ENCODE measurements at places on chromosomes 16 and 17.

GRCh38 chr17:81912441-81913309, 1.5 kb upstream of the PCYT2 start:
- DNase-seq: no peak

- DNase-seq: no peak
Observed at GRCh38 chr16:3582276-3583165, 5.3 kb upstream of the NLRC3 start.

GRCh38 chr16:67441907-67442306, 11.0 kb downstream of the HSD11B2 start:
- DNase-seq: no peak

DNA sequence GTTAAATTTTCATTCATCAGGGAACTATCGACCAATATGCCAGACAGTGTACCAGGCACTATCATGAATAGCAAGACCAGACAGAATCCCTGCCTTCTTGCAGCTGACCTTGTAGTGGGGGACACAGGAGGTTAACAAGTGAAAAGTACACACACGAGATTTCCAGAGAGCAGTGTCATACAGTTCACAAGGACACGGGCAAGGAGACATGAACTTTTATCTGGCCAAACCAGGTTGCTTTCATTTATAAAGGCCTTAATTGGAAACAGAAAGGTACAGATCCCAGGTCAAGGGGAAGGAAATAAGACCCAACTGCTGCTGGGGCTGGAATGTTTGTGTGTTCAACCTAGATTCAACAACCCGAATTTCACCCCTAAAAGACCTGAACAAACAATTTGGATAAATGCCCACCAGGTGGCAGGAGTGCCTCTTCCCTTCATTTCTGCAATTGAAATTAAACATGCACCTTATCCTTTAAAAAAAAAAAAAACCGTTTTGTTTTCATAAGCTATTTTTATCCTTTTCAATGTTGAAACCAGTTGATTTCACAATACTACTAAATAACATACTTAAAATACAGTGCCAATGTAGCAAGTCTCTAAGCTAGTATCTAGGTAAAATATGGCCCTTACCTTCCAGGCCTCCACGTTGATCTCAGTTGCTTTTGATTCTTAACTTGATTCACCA, 65.9 kb downstream of the EMP2 start:
- DNase-seq: peak; percentile 41

DNA sequence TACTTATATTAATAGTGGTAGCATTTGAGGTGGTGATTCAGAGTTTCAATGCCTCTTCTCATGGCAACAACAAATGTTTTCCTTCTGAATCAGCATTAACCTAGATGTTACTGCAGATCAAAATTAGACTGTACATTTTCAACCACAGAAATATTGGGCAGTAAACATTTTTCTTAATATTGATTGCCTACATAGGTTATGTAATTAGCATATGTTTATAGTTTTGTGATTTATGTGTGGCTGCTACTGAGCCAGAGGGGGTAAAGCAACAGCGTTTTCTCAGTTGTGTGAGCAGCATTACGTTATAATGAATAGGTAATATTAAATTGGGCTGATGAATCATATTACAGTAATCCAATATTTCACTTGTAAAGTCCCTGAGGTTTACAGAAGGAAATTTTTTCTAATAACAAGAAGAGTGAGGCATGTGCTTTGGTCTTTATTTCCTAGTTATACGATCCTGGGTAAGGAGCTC, 18.8 kb upstream of the BMERB1 start:
- DNase-seq: no peak

DNA sequence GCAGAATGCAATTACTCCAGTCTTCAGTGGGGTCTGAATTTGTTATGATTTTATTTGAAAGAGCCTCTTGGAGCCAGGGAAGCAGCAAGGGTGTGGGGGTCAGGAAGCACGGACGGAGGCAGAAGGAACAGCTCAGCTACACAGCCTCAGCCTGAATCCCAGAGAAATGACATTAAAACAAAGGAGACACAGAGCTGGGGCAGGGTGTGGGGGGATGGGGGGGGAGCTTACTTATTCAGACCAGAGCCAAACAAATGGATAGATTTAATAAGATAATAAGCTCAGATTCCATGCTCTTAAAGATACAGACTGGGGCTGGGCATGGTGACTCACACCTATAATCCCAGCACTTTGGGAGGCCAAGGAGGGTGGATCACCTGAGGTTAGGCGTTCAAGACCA, 195.3 kb downstream of the ZNF423 start:
- no peak for DNase-seq

GRCh38 chr17:27620721-27621120, 10.3 kb upstream of the LGALS9 start:
- no peak for DNase-seq

GRCh38 chr17:47875011-47875985, 20.7 kb upstream of the SP2 start:
- DNase-seq: no peak

DNA sequence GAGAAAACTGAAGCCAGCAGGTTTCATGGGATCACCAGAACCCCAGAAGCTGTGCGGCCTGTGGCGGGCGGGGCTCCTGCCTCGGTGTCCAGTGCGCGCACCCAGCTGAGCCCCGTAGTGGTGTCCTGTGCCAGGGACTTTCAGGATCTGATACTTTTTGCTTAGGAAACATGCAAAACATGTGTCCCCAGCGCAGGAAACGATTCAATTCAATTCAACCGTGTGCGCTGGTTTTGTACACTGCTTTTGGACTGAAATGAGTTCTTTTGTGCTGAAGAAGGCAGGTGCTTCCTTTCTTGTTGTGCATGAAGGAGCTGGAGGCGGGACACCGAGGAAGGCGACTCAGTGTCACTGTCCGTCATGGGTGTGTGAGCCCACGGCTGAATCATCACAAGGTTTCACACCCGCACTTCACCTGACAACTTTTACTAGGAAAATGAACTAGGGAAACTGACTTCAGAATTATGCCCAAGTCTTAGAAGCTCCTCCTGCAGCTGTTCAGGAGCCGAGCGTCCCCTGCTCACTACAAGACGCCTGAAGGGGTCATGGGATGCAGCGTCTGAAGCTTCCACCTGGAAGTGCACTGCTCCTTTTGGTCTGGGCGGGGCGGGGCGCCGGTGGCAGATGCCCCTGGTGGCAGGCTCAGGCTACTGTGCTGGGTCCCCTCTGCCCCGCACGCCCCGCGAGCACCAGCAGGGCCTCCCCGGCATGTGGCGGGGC, 31.4 kb upstream of the ZNF750 start:
- no peak for DNase-seq

DNA sequence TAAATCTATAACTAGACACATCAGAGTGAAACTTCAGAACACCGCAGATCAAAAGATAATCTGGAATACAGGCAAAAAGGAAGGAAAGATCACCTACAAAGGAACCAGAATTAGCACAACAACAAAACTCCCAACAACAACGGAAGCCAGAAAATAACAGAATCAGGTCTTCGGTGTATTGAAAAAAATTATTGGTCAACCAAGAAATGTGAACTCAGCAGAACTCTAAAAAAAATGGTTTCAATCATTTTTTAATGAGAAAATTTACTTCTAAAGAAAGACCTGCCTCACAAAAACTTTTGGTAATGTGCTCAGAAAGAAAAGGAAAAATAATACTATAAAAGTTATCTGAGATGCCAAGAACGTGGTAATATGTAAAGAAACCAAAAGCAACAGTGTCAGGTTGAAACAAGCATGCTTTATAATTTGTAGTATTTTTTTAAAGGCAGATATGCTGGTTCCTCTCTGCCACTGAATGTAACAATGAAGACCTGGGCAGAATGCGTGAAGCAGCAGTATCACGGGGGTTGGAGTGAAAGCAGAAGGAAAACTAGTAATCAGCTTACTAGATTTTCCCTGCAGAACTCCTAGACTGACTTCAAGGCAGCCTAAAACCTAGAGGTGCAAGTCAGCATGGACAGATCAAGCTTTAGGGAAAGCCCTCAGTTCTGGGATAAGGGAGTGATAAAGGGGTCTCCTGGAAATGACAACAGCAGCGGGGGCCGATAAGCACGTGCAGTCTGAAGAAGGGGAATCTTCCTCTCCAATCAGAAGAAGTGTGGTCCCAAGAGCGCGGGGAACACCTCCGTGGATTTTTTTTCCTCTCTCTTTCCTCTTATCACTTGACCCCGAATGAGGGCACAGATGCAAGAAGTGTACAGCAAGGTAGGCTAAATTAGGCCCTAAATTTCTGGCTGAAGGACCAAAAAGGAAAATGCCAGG, 80.9 kb upstream of the TEKT1 start:
- DNase-seq: no peak

GRCh38 chr16:67740391-67740790, 21.3 kb upstream of the GFOD2 start:
- no peak for DNase-seq

GRCh38 chr17:364766-365165, 12.2 kb upstream of the RPH3AL start:
- DNase-seq: no peak

GRCh38 chr16:56370185-56370874, 55.0 kb downstream of the AMFR start:
- no peak for DNase-seq

GRCh38 chr16:30839523-30840227, 52.7 kb upstream of the ZNF629 start:
- DNase-seq: no peak

DNA sequence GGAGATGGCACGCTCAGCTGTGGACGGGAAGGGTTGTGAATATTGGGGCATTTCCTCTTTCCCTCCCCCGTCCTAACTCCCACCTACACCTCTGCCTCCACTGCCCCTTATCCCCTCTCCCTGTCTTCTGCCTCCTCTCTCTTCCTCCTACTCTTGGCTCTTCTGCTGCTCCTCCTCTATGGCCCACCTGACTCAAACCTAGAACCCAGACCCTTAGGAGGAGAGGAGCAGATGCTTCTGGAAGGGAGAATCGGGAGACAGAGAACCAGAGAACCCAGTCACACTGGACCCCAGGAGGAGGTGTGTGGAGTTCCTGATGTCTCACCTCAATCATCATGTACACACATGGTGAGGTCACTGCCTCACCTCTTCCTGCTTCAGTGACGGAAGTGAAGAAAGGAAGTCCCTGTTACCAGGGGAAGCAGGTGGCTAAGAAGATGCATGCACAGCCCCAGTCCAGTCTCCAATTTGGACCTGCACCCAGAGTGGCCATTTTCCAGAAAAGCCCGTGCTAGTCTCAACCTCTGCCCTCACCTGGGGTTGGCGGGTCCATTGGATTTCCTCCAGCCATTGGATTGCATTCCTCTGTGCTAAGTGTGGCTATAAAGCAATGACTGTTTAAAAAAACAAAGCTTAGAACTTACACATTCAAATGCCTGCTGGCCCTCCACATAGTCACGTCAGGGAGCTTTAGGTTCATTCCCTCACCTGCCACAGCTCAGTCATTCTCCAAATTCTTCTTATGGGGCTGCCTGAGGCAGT, 4.0 kb downstream of the RNF222 start:
- peak; percentile 11 for DNase-seq

- no peak for DNase-seq
Observed at GRCh38 chr17:13476720-13477119, 125.0 kb downstream of the HS3ST3A1 start.

GRCh38 chr16:20675488-20676267, 21.8 kb downstream of the ACSM1 start:
- peak; percentile 14 for DNase-seq
